Progenitor cell of endocrine pancreas (in vitro differentiated cells): ENCODE measurements at places on chromosomes 1 and 21. TPM values are rescaled to one million over a fixed set of nuclear protein-coding genes. Genes with fewer than 3 reads are reported as not detected.

Gene EVA1C
- not detected in 2 replicates for total RNA-seq

Gene C1orf167
- 0.67 TPM in 1 of 2 replicates, not detected in the other for total RNA-seq

Gene BLACAT1
- total RNA-seq: 6.3 and 6.7 TPM in 2 replicates

Gene MCL1
- total RNA-seq: 204 and 212 TPM in 2 replicates

Gene OR2T2
- total RNA-seq: not detected in 2 replicates

Gene TAS1R1
- not detected in 2 replicates for total RNA-seq

Gene FAAP20
- total RNA-seq: 74.3 and 77.9 TPM in 2 replicates

Gene SASS6
- 11.1 and 11.5 TPM in 2 replicates for total RNA-seq

Gene SAMD13
- total RNA-seq: 10.4 and 14.3 TPM in 2 replicates

Gene GUK1
- 96.3 and 101 TPM in 2 replicates for total RNA-seq

Gene RIPPLY3
- total RNA-seq: 17.9 and 18.9 TPM in 2 replicates

DNA sequence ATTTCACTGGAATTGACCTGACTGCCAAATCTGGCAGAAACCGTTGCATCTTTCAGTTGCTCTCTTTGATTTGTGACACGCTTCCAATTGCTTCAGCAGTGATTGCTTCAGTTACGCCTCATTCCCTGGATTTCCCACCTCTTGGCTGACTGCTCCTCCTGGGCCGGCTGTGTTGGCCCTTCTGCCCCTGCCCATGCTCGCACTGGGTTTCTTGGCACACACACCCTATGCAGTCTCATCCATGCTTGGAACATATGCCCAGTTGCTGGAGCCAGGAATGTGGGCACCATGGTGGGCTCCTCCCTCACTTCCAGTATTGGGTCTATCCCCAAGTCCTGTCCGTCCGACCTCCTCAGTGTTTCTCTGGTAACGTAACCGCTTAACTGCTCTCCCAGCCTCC lies 2.2 kb upstream of the ZBTB21 start:
- no peak for DNase-seq
- H3K27me3 ChIP-seq: peaks cover 14% of the 10 kb centered on the region
- H3K27ac ChIP-seq: peak overlapping the region; percentile 53
- peaks cover 9% of the 10 kb centered on the region for H3K4me1 ChIP-seq
- H3K4me3 ChIP-seq: peak overlapping the region; percentile 90
- H3K36me3 ChIP-seq: peaks cover 6% of the 10 kb centered on the region

- no peak for DNase-seq
- H3K36me3 ChIP-seq: peaks cover 3% of the 10 kb centered on the region
- H3K4me3 ChIP-seq: no peak overlapping the region
- no peaks in the 10 kb centered on the region for H3K27me3 ChIP-seq
- peak overlapping the region; percentile 3 for H3K27ac ChIP-seq
Measured at GRCh38 chr1:151635479-151636072, 23.7 kb downstream of the SNX27 start.

GRCh38 chr1:225899044-225899925 lies 10.3 kb upstream of the LEFTY1 start:
- no peak overlapping the region for H3K4me3 ChIP-seq
- no peaks in the 10 kb centered on the region for H3K36me3 ChIP-seq
- H3K4me1 ChIP-seq: peaks cover 21% of the 10 kb centered on the region
- H3K27ac ChIP-seq: no peak overlapping the region
- DNase-seq: no peak

DNA sequence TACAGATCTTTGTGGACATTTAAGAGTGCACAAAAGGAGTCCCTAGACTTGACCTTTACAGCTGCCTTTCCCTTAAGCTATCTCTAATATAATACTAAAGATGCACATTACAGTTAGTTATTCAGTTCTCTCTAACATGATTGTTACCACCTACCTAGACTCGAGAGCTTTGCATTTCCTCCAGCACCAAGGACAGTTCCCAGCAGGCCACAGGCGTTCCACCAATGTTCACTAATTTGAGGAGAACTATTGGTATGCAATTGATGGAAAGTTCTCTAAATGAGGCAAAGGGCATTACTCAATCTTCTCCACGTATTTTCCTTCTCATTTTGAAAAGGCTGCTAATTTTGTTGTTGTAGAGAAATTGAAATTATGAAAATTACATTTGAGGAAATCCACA lies 5.4 kb upstream of the NTNG1 start:
- peaks cover 33% of the 10 kb centered on the region for H3K27me3 ChIP-seq
- H3K4me1 ChIP-seq: peaks cover 9% of the 10 kb centered on the region

DNA sequence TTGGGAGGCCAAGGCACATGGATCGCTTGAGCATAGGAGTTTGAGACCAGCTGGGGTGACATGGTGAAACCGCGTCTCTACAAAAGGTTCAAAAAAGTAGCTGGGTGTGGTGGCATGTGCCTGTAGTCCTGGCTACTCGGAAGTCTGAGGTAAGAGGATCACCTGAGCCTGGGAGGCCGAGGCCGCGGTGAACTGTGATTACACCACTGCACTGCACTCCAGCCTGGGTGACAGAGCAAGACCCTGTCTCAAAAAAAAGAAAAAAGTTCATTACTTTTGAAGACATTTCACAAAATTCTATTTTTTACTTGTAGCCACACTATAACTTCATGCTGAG lies 2.1 kb upstream of the DENND2C start:
- H3K27ac ChIP-seq: no peak overlapping the region
- peaks cover 29% of the 10 kb centered on the region for H3K27me3 ChIP-seq
- no peak overlapping the region for H3K4me3 ChIP-seq
- no peak for DNase-seq
- H3K4me1 ChIP-seq: peaks cover 21% of the 10 kb centered on the region
- H3K36me3 ChIP-seq: no peaks in the 10 kb centered on the region

GRCh38 chr21:32256873-32257620 lies 21.8 kb downstream of the MIS18A start:
- no peak overlapping the region for H3K4me3 ChIP-seq
- no peak overlapping the region for H3K27ac ChIP-seq
- no peaks in the 10 kb centered on the region for H3K36me3 ChIP-seq
- H3K27me3 ChIP-seq: peaks cover 3% of the 10 kb centered on the region

- H3K27ac ChIP-seq: peak overlapping the region; percentile 14
- no peaks in the 10 kb centered on the region for H3K36me3 ChIP-seq
- peaks cover 35% of the 10 kb centered on the region for H3K27me3 ChIP-seq
- no peak for DNase-seq
- H3K4me1 ChIP-seq: peaks cover 34% of the 10 kb centered on the region
- peak overlapping the region; percentile 1 for H3K4me3 ChIP-seq
Measured at GRCh38 chr1:193310564-193310963, 124.2 kb upstream of the B3GALT2 start.

DNA sequence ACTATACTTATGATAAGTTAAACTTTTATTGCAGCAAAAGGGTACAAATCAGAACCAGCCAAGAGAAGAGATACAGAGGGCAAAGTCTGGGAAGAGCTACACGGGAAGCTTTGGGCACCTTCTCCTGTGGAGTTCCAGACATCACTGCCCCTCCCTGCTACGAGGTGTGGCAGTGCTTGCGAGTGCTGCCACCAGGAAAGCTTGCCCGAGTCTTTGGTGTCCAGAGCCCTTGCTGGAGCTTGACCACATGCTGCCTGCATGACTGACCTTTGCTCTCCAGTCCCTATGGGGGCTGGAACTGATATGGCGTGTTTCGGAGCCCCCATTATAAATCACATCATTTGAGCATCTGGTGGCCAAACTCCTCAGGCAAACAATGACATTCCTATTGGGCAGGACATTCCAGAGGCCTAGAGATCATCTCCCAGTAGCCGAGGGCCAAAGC lies 23.4 kb downstream of the PLEKHO1 start:
- H3K4me3 ChIP-seq: no peak overlapping the region
- DNase-seq: no peak
- no peaks in the 10 kb centered on the region for H3K36me3 ChIP-seq

- H3K27me3 ChIP-seq: peaks cover 22% of the 10 kb centered on the region
- no peak for DNase-seq
- no peak overlapping the region for H3K4me3 ChIP-seq
- H3K36me3 ChIP-seq: no peaks in the 10 kb centered on the region
Measured at GRCh38 chr1:114216431-114217173, 62.9 kb upstream of the SYT6 start.

GRCh38 chr1:12424793-12425192 lies 193.2 kb downstream of the DHRS3 start:
- H3K36me3 ChIP-seq: peaks cover 5% of the 10 kb centered on the region
- H3K4me3 ChIP-seq: no peak overlapping the region
- no peak for DNase-seq
- no peaks in the 10 kb centered on the region for H3K27me3 ChIP-seq

DNA sequence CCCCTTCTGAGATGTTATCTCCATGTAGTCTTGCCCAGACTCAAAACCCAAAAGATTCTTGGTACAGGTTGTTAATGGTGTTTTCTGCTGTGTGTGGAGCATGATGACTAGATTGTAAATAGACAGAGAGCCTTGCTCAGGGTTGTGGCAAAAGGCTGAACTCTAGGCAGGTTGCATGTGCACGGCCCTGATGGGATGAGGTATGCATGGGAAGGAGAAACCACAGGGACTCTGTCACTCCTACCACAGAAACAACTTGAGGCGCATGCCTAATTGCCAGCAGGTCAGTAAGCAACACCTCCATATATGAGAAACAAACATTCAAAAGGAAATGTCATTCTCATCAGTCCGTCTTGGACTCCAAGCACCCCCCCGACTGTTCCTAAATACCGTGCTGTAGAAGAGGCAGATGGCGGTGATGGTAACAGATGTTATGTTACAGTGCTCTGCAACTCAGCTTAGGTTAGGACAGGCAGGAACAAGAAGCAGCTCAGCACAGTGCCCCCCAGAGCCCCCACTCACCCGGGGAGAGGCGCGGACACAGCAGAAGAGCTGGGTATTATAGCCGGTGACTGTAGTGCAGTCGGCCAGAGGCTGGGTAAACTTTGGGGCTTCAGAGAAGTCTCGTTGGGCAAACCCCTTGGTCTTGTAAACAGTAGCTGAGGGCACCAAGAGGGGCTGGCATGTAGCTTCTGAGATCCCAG lies 10.9 kb downstream of the MYBPHL start:
- H3K4me3 ChIP-seq: no peak overlapping the region
- no peak overlapping the region for H3K27ac ChIP-seq
- H3K27me3 ChIP-seq: peaks cover 22% of the 10 kb centered on the region
- DNase-seq: no peak
- H3K36me3 ChIP-seq: no peaks in the 10 kb centered on the region

DNA sequence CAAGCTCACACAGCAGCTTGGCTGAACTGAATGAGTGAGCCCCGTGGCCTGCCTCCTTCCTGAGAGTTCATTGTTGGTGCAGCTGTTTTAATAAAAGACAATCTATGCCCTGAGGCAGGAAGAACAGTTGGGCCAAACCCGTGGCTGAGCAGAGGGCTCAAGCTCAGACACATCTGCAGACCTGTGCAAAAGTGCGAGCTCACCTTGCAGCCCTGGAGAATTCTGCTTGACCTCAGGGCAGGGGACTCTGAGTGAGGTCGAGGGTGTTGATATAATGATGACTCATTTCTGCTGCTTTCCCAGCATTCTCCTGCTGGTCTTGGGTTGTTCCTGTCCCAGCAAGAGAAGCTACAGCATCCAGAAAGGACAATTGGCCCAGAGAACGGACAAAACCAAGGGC lies 61.0 kb downstream of the ATP5PO start:
- no peak overlapping the region for H3K4me3 ChIP-seq
- no peaks in the 10 kb centered on the region for H3K36me3 ChIP-seq
- H3K27me3 ChIP-seq: peaks cover 6% of the 10 kb centered on the region
- no peak for DNase-seq
